Glomerular endothelial cell (primary cell): ENCODE measurements at places on chromosomes 12 and 14. TPM values are rescaled to one million over a fixed set of nuclear protein-coding genes. Genes with fewer than 3 reads are reported as not detected.

TAS2R8 gene
- not detected in 2 replicates for total RNA-seq

KRT77 gene
- total RNA-seq: not detected in 2 replicates

DNA sequence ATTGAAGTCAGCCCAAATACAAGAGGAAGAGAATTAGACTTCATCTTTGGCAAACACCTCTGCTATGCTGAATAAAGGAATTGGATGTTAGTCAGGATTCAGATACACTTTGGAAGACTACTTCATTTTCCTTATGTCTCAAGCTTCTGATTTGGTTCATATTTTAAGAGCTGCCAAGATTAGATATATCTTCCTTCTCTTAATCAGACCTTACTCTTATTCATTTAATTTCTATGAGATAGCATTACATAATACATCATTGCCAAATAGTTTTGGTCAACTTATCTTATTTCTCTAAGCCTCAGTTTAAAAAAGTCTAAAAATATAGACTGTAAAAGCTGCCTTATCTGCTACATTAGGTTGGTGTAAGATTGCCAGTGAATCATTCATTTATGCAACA, 330.6 kb upstream of the NAV3 start:
- DNase-seq: no peak

SPIC gene
- total RNA-seq: not detected in 2 replicates

FLVCR2 gene
- total RNA-seq: 2.1 and 7.4 TPM in 2 replicates

- no peak for DNase-seq
These were observed 371.1 kb downstream of the FSCB start for GRCh38 chr14:44135972-44136371.

FAM90A1 gene
- 0.06 TPM in 1 of 2 replicates, not detected in the other for total RNA-seq

DNA sequence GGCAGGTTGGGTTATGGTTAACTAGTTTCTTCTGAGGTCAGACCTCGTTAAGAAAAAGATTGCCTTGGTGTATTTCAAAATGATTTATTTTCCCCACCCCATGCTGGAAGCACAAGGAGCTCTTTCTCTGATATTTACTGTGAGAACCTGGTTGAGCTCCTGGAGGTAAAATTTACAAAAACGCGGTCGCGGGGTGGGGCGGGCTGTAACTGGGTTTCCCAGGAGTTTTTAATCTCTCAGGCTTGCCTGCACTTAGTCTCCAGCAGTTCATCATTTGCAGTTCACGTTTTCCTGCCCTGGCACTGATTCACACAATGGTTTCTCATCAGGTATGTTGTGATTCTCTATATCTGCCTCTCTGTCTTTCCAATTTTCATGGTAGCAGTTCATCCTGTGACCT, 67.9 kb upstream of the PDE3A start:
- DNase-seq: no peak

- no peak for DNase-seq
These were observed 14.2 kb downstream of the HIP1R start for GRCh38 chr12:122849352-122850047.

IL26 gene
- total RNA-seq: not detected in 2 replicates
